Chondrocyte (in vitro differentiated cells): ENCODE measurements at places on chromosomes 3 and 15. TPM values are rescaled to one million over a fixed set of nuclear protein-coding genes. Genes with fewer than 3 reads are reported as not detected.

- H3K4me1 ChIP-seq, result peaks cover 5% of the 10 kb centered on the region
- no peaks in the 10 kb centered on the region for H3K27me3 ChIP-seq
- DNase-seq, result no peak
- peaks cover 9% of the 10 kb centered on the region for H3K36me3 ChIP-seq
Observed at GRCh38 chr3:161270991-161271390, 49.9 kb downstream of the NMD3 start.

DNA sequence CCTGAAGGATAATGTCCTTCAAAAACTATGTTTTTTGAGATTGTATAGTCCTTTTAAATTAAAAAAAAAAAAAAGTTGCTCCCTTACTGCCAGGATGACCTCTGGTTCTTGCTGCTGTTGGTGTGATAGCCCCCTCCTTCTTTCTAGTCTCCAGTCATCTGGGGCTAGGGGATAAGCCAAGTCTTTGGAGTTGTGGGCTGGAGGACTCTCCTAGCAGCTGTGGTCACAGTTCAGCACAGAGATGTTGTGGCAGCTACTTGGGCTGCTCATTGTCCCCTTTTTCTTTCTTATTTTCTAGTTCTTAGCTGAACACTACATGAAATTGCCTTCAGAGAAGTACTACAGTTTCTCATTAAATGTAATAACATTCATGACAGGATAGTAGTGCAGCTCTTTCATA is 39.2 kb upstream of the APH1B start:
- H3K27ac ChIP-seq, result peak overlapping the region; percentile 79
- H3K4me1 ChIP-seq, result peaks cover 67% of the 10 kb centered on the region
- H3K36me3 ChIP-seq, result no peaks in the 10 kb centered on the region
- H3K4me3 ChIP-seq, result no peak overlapping the region
- H3K27me3 ChIP-seq, result no peaks in the 10 kb centered on the region

Gene AQR
- total RNA-seq, result 18.2 to 26.3 TPM (median 19.3 TPM) in 3 replicates

- H3K27me3 ChIP-seq, result peaks cover 1% of the 10 kb centered on the region
- DNase-seq, result no peak
- no peak overlapping the region for H3K4me3 ChIP-seq
- no peak overlapping the region for H3K27ac ChIP-seq
Observed at GRCh38 chr15:58410353-58410752, 21.4 kb upstream of the LIPC start.

- H3K27me3 ChIP-seq, result peaks cover 49% of the 10 kb centered on the region
- peak; percentile 72 for DNase-seq
- no peak overlapping the region for H3K27ac ChIP-seq
- no peaks in the 10 kb centered on the region for H3K36me3 ChIP-seq
- no peak overlapping the region for H3K4me3 ChIP-seq
Observed at GRCh38 chr3:13133471-13133981, 60.3 kb upstream of the IQSEC1 start.

GRCh38 chr3:107124885-107125284 is 252.4 kb upstream of the CCDC54 start:
- H3K27me3 ChIP-seq, result no peaks in the 10 kb centered on the region
- H3K4me3 ChIP-seq, result no peak overlapping the region
- peaks cover 13% of the 10 kb centered on the region for H3K4me1 ChIP-seq

DNA sequence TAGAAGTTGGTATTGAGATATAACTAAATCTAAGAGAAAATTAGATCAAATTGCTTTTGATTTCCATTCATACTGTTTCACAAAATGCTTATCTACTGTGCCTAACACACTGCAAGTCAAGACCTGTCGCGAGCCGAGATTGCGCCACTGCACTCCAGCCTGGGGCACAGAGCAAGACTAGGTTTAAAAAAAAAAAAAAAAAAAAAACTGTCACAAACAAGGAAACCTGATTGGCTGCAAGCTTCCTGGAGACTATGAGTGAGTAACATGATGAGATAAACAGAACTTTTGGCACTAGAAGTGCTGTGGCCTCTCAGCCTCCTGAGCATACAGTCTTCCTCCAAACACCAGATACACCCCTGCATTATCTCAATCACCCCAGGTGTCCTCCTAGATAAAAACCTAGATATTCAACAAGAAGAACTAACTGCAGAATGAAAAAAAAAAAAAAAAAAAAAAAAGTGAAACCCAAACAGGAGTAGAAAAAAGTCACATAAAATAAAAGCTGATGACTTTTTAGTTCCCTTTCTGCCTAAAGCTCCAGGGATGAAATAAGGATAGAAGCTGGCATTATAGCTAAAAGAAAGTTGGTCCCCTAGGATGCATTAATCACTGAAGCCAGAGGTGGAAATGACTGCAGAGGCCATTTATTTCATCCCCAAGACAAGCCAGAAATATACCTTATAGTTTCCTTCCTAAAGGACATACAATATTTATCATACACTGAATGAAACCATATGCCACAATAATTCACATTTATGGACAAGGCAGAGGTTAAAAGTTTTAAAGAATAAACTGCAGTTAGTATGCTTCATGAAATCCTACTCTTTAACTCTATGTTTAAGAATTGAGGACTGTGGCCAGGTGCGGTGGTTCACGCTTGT is 82.4 kb downstream of the P3H2 start:
- H3K4me3 ChIP-seq, result no peak overlapping the region
- DNase-seq, result no peak
- no peak overlapping the region for H3K27ac ChIP-seq
- no peaks in the 10 kb centered on the region for H3K27me3 ChIP-seq

GRCh38 chr3:78846718-78847117 is 921.1 kb downstream of the ROBO1 start:
- H3K36me3 ChIP-seq, result no peaks in the 10 kb centered on the region
- peak overlapping the region; percentile 46 for H3K27ac ChIP-seq
- H3K4me1 ChIP-seq, result peaks cover 26% of the 10 kb centered on the region
- no peaks in the 10 kb centered on the region for H3K27me3 ChIP-seq

Gene PLOD2
- 208 to 249 TPM (median 212 TPM) in 3 replicates for total RNA-seq

DNA sequence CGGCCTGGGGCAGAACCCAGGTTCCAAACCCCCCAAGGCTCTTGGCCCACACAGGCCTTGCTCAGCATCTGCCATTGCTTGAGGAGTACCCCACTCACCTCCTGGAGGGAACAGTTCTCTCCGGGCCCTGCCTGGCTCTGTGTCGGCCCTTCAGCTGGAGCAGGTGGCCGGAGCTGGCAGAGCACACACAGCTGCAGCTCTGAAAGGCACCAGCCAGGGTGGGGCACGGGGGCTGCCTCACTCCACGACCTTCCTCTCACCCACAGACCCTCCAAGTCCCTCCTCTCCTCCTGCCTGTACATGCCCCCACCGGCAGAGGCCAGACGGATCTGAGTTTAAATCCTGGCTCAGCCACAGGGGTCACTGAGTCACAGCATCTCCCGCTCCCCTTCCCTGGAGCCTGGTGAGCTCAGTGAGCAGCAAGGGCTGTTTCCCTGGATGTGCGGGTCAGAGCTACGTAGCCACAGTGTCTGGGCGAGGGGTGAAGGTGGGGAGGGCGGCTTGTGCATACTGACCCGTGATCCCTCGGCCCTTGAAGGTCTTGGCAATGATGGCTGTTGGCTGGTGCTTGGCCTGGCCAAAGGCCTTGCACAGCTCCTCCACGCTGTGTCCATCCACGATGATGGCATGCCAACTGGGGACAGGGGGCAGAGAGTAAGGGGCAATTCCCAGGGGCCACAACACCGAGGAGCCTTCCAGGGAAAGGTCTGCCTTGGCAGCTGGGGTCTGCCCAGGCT is 23.0 kb downstream of the TKT start:
- H3K27me3 ChIP-seq, result no peaks in the 10 kb centered on the region
- peaks cover 35% of the 10 kb centered on the region for H3K36me3 ChIP-seq
- H3K27ac ChIP-seq, result peak overlapping the region; percentile 66
- peaks cover 30% of the 10 kb centered on the region for H3K4me1 ChIP-seq

- H3K36me3 ChIP-seq, result peaks cover 12% of the 10 kb centered on the region
- H3K27ac ChIP-seq, result peak overlapping the region; percentile 58
- no peak overlapping the region for H3K4me3 ChIP-seq
Observed at GRCh38 chr15:48875241-48875960, 2.5 kb upstream of the EID1 start.

GRCh38 chr15:62390791-62391640 is 225.9 kb upstream of the C2CD4B start:
- peak overlapping the region; percentile 94 for H3K4me3 ChIP-seq
- H3K27ac ChIP-seq, result peak overlapping the region; percentile 85
- H3K4me1 ChIP-seq, result peaks cover 20% of the 10 kb centered on the region

Gene UPK1B
- not detected in 3 replicates for total RNA-seq
